ENCODE measurements at places on chromosomes 5 and 9.

- DNase-seq = no peak
These were observed 374.9 kb downstream of the PSAT1 start for GRCh38 chr9:78671785-78672184.

DNA sequence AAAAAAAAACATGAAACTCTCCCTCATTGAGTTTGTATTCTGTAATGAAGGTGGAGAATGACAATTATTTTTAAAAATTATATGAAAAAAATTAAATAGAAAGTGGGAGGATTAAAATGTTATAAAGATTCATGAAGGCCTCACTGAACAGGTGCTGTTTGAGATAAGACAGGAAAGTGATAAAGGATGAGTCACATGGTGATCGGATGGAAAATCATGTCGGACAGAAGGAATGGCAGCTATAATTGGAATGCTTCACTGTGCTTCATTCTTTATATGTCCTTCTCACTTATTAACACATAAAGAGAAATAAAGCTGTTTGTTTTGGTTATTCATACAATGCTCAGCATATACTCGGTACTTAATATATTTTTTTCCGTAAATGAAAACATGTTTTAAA is 464.5 kb upstream of the RGMB start:
- DNase-seq = no peak

DNA sequence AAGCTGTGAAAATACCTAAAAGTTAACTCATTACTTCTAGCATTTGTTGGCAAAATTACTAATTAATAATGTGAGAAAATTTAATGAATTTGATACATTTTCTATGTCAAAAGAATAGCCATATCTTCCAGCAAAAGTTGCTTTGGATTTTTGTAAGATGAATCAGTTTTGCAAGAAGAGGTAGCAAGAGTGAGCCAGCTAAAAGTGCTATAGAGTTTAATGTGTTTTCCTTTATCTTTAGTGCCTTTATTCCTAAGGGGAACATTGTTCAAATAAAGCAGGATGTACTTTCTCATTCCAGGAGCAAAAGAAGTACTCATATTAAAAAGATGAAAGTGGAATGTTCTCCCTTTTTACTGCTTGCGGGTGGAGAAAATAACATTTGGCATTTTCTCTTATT is 622.2 kb downstream of the ANXA1 start:
- no peak for DNase-seq

DNA sequence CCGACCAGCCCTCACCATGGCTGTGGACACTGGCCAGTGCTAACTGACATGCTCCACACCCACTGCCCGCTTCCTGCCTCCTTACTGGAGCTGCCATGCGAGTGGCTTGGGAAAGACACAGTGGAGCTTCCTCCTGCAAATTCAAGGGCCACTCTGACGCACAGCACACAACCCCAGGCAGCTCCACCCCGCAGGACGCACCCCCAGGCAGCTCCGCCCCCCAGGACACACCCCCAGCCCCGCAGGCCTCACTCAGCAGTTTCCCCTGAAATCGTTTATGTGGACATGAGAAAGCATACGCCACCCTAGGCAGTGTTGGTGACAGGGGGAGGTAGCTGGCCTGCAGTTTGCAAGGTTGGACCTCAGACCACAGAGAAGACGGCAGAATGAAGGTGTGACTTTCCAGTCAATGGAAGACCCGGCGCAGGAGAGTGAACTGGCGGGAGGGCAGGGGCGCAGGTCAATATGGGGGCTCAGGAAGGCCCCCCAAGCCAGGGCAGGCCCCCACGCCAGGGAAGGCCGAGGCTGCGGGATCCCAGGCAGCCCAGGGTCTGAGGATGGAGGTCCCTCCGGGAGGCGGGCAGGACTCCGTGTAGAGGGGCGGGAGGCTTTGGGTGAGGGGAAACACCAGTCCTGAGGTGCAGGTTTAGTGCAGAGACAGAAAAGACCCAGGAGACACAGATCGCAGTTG is 21.6 kb downstream of the LPCAT1 start:
- DNase-seq = no peak

GRCh38 chr5:134383980-134384697 is 12.8 kb downstream of the UBE2B start:
- no peak for DNase-seq

DNA sequence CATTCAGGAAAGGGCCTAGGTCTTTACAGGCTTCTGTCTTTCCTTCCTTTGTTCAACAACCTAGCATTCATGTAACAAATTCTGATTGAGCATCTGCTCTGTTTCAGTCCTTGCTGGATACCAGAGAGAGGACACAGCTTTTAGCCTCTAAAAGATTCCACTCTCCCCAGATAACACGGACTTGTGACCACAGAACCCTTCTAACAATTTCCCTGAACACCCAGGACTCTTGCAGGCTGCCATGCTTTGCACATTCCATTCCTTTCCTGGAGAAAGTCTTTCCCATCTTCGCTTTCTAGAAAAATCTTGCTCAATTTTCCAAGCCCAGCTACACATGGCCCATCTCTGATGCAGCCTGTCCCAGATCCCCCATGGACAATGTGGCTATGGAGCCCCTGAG is 310.9 kb downstream of the ACTL7B start:
- DNase-seq = no peak

DNA sequence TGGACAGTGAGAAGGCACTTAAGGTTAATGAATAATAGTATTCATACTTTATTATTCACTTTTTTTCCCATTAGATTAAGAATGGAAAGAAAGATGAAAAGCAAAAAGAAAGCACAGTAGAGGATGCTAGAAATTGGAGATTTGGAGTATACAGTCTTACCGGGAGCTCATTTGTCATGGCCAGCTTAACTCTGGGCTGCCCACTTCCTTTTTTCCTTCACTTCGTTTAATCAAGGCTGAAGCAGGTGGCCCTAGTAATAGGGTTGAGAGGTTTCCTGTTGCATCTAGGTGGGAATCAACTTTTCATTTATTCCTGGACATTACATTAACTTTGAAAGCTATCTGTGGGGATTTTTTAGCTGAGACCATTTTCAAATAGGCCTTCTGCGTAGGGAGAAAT is 57.0 kb upstream of the MEGF10 start:
- DNase-seq = no peak

DNA sequence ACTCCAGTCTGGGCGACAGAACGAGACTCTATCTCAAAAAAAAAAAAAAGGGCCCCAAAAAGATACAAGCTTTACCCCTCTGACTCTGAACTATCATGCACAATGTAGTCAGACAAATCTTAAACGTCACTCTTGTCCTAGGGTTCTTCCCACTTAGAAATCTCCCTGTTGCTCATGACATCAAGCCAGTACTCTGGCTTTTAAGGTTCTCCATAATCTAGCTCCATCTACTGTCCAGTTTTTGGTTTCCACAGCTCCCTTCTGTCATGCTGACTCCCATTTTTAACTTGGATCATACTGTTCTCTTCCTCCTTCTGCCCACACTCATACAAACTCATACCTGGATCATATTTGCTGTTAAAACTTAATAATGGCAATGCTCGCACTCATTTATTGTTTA is 156.7 kb upstream of the TLX3 start:
- no peak for DNase-seq

- no peak for DNase-seq
These were observed 11.4 kb upstream of the DAB2IP start for GRCh38 chr9:121640076-121640475.

- DNase-seq = no peak
These were observed 117.0 kb upstream of the BOD1 start for GRCh38 chr5:173733425-173733824.

DNA sequence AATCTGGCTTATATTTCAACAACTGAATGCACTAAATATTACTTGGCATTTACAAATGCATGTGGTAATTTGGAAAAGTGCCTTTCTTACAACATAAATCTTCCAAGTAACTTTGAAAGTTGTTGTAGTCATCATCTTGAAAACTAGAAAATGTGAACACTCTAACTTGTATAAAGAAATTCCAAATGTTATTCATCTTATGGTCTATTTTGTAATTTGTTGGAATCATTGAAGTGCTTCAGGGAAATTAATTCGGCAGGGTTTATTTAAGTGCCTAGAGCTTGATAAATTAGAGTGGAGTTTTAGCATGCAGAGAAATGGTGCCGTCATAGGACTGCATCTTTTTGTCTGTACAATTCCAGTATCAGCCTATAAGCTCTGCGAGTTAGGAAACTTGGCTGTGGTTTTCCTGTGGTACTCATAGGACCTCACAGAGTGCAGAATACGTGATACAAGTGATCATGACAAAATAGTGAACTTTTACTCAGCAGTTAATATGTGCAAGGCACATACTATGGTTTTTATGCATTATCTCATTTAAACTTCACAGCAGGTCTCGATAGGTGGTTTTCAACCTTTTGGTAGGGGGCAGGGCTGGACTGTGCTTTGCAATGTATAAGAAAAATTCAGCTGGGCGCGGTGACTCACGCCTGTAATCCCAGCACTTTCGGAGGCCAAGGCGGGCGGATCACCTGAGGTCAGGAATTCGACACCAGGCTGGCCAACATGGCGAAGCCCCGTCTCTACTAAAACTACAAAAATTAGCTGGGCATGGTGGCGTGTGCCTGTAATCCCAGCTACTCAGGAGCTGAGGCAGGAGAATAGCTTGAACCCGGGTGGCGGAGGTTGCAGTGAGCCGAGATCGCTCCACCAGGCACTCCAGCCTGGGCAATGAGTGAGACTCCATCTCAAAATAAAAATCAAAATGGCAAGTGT is 79.6 kb downstream of the RAI14 start:
- DNase-seq = no peak

DNA sequence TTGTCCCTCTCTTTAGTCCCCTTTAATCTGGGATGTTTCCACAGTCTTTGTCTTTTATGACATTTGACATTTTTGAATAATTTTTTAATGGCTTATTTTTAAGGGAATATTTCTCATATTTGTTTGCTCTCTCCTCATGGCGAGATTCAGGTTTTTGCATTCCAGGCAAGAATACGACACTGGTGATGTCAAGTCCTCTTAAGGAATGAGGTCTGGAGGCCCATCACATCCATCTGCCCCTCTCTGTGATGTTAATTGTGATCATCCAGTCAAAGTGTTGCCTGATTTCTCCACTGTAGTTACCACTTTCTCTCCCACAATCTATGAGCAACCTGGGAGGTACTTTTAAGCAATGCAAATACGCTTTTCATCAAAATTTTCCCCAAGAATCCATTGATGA is 193.2 kb downstream of the MAST4 start:
- no peak for DNase-seq

- no peak for DNase-seq
These were observed 15.1 kb downstream of the GRAMD2B start for GRCh38 chr5:126438267-126438666.

- no peak for DNase-seq
These were observed 2.1 kb downstream of the PCDHA5 start for GRCh38 chr5:140823475-140823874.

GRCh38 chr9:36897478-36897877 is 136.6 kb downstream of the PAX5 start:
- DNase-seq = no peak

- no peak for DNase-seq
These were observed 6.5 kb upstream of the TMEM210 start for GRCh38 chr9:137178201-137178938.

DNA sequence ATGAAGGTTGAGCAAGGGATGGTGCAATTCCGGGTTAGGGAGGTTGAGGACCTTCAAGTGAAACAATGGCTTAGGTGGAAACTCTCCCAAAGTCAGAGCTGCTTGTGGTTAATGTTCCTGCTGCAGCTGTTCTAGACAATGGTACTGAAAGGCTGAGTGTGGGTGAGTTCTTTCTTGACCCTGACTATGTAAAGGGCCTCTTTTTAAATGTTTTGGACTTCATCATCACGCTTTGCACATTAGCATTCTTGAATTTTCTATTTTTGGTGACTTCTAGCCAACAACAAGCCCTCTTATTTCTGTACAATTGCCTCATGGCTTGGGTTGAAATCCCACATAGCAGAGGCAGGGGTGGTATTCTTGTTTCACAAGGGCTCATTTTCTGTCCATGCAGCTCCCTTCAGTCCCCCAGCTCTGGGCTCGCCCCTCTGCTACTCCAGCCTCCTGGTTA is 136.3 kb upstream of the ANKRD55 start:
- DNase-seq = no peak

GRCh38 chr9:4235871-4236804 is 63.7 kb downstream of the GLIS3 start:
- no peak for DNase-seq

- no peak for DNase-seq
These were observed 37.7 kb upstream of the SHOC1 start for GRCh38 chr9:111832449-111832848.

- no peak for DNase-seq
These were observed 116.9 kb downstream of the ARRDC3 start for GRCh38 chr5:91266184-91266705.

DNA sequence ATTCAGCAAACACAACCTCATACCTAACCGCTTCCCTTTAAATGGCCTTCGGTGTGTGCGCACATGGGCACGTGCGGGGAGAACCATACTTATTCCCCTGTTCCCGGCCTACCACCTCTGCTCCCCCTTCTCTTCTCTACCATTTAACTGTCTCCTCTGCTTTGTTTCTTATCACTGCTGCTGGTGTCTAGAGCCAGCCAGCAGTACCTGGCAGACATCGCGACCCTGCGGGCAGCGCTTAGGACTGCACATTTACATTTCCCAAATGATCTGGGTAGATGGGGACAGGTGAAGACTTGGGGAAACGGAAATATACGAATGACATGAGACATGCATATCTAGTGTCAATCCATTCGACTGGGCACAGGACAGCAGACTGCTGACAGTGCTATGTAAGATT is 56.6 kb downstream of the PSMB7 start:
- no peak for DNase-seq

- DNase-seq = no peak
These were observed 47.7 kb downstream of the SH3TC2 start for GRCh38 chr5:149015126-149015525.

DNA sequence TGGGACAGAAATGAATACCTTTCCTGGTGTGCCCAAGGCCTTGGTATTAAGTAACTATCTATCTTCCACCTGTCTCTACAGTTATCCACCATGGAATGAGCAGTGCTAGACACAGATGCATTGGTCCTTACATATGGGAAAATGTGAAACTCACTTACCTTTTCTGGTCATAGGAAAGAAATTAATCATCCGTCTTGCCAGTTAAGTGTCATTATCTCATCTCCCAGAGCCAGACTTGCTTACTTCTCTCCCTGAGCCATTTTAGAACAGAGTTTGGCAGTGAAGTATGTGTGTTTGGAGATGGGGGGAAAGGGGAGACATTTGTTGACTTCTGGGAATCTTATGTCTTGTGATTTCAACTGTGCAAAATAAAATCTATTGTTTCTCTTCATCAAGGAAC is 1211.0 kb upstream of the CDH6 start:
- no peak for DNase-seq

- no peak for DNase-seq
These were observed 46.4 kb downstream of the SNCAIP start for GRCh38 chr5:122358372-122358979.

- DNase-seq = no peak
These were observed 23.3 kb downstream of the CFAP90 start for GRCh38 chr5:7827610-7828009.

DNA sequence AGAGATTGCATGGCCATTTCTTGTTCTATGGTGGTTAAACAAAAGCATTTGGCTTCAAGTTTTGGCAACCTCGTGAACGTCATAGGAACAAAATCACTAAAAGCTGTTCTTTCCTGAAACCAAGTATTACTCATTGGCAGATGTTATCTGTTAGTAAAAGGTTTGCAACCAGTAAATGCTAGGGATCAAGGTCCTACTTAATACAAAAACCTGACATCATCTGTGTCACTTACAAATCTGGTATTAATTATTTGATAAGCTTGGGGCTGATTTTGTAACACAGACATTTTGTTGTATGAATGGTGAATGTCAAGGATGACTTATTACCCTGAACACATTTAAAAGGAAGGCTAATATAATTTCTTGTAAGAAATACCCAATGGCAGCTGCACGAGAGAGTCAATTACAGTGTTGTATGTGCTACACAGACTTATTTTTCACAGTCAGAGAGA is 486.4 kb upstream of the ZNF608 start:
- DNase-seq = no peak

GRCh38 chr5:1435369-1435768 is 9.9 kb downstream of the SLC6A3 start:
- no peak for DNase-seq
